ENCODE measurements at places on chromosomes 7 and 10.

- H3K27ac ChIP-seq, result no peak overlapping the region
- H3K27me3 ChIP-seq, result no peaks in the 10 kb centered on the region
- no peaks in the 10 kb centered on the region for H3K4me1 ChIP-seq
- DNase-seq, result no peak
- no peak overlapping the region for H3K4me3 ChIP-seq
Observed at GRCh38 chr7:41887416-41887815, 184.5 kb upstream of the INHBA start.

GRCh38 chr7:43697690-43698089, 31.6 kb downstream of the COA1 start:
- DNase-seq, result no peak
- H3K27me3 ChIP-seq, result no peaks in the 10 kb centered on the region
- no peak overlapping the region for H3K4me3 ChIP-seq
- H3K36me3 ChIP-seq, result no peaks in the 10 kb centered on the region

GRCh38 chr7:150322114-150322832, 882 bp upstream of the LRRC61 start:
- H3K27ac ChIP-seq, result peak overlapping the region; percentile 91
- H3K4me1 ChIP-seq, result no peaks in the 10 kb centered on the region
- H3K36me3 ChIP-seq, result no peaks in the 10 kb centered on the region
- no peaks in the 10 kb centered on the region for H3K27me3 ChIP-seq

DNA sequence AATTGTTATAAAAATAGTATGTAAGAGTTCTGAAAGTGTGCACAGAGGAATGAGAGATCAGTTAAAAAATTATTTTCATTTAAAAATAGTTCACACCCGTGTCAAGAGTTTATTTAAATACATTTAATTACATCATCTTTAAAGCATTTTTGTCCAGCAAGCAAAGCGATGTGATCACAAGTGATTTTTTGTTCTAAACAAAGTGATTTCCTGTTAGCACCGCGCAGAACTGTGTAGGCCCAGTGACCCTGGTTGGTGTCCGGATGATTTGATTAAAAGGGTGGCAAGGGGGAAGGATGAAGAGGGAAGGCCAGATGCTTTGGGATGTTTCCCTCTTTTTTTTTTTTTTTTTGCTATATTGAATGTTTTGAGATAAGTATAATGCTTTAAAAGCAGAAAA, 227.8 kb upstream of the PITRM1 start:
- no peaks in the 10 kb centered on the region for H3K36me3 ChIP-seq
- H3K27ac ChIP-seq, result peak overlapping the region; percentile 25
- H3K4me1 ChIP-seq, result no peaks in the 10 kb centered on the region
- H3K4me3 ChIP-seq, result no peak overlapping the region

DNA sequence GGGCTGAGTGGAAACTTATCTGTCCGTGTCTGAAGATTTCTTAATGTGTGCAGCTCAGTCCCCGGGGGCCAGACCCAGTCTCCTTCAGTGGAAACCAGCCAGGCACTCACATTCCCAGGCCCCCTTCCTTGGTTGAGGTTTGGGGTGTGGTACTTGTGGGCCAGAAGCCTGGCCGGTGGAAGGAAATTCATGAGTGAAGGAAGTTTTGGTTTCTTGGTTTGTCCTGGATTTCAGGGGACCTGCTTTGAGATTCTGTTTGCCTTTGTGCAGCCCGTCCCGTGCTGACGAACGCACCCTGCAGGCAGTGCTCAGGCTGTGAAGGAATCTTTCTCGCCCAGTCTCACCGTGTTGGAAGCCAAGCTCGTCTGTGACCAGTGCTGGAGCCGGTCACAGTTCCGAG, 2.9 kb downstream of the INPP5A start:
- peaks cover 6% of the 10 kb centered on the region for H3K4me1 ChIP-seq
- H3K36me3 ChIP-seq, result no peaks in the 10 kb centered on the region
- peak overlapping the region; percentile 43 for H3K27ac ChIP-seq
- H3K27me3 ChIP-seq, result no peaks in the 10 kb centered on the region
- no peak overlapping the region for H3K4me3 ChIP-seq

GRCh38 chr7:150715293-150715692, 1.1 kb upstream of the GIMAP1 start:
- DNase-seq, result no peak
- H3K27ac ChIP-seq, result peak overlapping the region; percentile 15
- H3K27me3 ChIP-seq, result no peaks in the 10 kb centered on the region
- no peak overlapping the region for H3K4me3 ChIP-seq

- no peaks in the 10 kb centered on the region for H3K36me3 ChIP-seq
- peaks cover under 1% of the 10 kb centered on the region for H3K4me1 ChIP-seq
- no peak overlapping the region for H3K27ac ChIP-seq
- no peak overlapping the region for H3K4me3 ChIP-seq
- peaks cover 20% of the 10 kb centered on the region for H3K27me3 ChIP-seq
- no peak for DNase-seq
Observed at GRCh38 chr10:111082102-111082975, 5.5 kb downstream of the ADRA2A start.

DNA sequence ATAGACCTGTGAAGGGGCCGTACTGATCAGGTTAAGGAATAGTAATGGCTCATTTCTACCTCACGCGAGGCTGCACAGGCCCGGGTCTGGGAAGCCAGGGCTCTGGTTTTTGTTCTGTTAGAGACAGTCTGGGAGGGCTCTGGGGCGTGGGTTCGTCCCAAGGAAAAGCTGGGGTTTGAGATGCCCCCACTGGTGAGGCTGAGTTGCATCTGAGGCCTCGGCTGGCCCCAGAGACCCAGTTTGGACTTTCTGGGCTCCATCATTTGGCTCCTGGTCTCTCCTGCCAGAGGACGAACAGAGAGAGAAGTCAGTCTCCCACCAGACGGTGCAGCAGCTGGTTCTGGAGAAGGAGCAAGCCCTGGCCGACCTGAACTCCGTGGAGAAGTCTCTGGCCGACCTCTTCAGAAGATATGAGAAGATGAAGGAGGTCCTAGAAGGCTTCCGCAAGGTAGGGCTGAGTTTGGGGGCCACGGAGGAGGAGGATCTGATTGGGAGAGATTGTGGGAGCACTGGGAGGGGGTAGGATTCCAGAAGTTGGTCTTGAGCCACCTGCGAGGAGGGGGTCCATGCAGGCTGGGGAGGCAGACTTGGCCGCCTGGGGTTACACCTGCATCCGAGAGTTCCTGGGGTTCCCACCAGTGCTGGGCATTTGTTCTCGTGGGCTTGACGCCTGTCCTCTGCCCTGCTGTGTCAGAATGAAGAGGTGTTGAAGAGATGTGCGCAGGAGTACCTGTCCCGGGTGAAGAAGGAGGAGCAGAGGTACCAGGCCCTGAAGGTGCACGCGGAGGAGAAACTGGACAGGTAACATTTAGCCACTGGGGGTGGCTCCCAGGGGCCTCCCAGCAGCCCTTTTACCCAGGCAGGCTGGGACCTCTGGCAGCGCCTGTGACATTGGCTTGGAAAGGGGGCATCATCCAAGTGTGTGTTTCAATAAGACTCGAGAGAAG, 22.5 kb upstream of the BTBD16 start:
- no peak overlapping the region for H3K27ac ChIP-seq
- no peaks in the 10 kb centered on the region for H3K27me3 ChIP-seq
- no peaks in the 10 kb centered on the region for H3K4me1 ChIP-seq
- no peak overlapping the region for H3K4me3 ChIP-seq
- no peak for DNase-seq
